AML-193 (cell line): ENCODE measurements at places on chromosomes 6 and 20.

GRCh38 chr6:37487591-37488380, 11.9 kb downstream of the CCDC167 start:
- no peak for DNase-seq

GRCh38 chr6:30006170-30007131, 54.6 kb upstream of the POLR1H start:
- DNase-seq, result no peak

- no peak for DNase-seq
These were observed 8.6 kb downstream of the DTNBP1 start for GRCh38 chr6:15654250-15654649.

GRCh38 chr6:14734052-14734415, 511.8 kb upstream of the JARID2 start:
- no peak for DNase-seq

DNA sequence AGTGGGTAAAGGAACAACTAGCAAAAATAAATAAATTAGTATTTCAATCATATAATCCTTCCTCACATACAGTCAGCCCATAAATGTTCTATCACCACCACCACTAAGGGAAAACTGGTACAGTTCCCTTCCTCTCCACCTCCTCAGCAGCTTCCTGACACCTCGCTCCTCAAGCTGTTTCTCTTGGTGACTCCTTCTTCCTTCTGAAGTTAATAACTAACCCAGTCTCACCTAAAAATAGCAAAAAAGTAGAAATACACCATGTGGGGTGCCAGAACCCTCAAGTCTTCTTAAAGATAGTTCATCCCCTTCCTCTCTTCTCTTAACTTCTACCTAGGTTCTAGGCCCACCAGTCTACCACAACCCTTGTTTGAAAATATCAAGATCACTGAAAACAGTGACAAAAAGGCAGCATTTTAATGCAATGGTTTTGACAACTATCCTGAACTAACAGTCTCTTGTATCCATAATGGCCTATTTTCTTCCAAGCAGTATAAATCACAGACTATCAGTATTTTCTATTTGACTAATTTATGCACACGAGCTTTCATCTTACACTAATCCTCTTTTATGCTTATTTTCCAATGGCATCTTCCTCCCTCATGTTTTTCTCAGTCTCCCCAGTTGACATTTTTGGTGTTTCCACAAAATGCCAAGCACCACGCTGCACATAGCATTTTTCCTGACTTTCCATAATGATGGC, 85.5 kb downstream of the KHDC1L start:
- DNase-seq, result no peak

GRCh38 chr6:12150812-12151432, 138.8 kb downstream of the HIVEP1 start:
- peak; percentile 36 for DNase-seq

- DNase-seq, result no peak
These were observed 214.5 kb upstream of the CITED2 start for GRCh38 chr6:139588734-139589593.

DNA sequence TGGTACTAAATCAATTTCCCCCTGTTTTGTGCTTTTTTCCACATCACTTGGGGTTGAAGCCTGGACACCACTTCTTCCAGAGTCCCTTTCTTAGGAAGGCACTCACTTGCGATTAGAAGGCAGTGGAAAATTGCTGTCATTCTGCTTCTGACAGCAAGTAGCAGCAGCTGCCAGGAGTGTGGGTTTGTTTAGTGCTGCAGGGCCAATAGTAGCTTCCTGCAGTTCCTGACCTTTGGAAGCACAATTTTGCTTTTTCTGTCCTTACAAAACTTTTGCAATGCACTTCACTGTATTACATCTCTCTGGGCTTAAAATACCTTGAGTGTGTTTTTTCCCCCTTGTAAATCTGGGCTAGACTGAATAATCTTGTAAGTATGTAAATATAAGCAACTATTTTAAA, 12.5 kb upstream of the HLA-DRA start:
- DNase-seq, result no peak

GRCh38 chr20:53019464-53019863, 47.3 kb downstream of the TSHZ2 start:
- no peak for DNase-seq

GRCh38 chr6:40251637-40252300, 317.5 kb upstream of the MOCS1 start:
- no peak for DNase-seq

GRCh38 chr6:126812651-126813050, 305.8 kb upstream of the RSPO3 start:
- DNase-seq, result no peak

DNA sequence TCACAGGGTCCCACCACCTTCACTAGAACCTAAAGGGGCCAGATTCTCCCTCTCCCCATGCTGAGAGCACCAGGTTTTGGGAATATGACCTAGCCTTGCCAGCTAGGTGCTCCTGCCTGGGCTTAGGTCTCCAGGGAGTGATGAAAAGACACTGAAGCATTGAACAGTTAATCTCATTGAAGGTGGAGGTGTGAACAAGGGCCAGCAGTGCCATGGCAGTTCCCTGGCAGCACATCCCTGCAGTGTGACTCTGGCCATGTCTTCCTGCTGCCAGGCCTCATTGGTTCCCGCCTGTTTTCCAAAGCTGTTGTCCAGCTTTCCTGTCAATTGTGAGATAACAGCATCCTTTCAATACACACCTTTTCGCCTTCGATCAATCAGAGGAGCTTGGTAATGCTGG, 10.9 kb downstream of the PPIL6 start:
- no peak for DNase-seq

- DNase-seq, result no peak
These were observed 398.5 kb upstream of the PLCB4 start for GRCh38 chr20:8670207-8670892.

- no peak for DNase-seq
These were observed 258.2 kb downstream of the BMP7 start for GRCh38 chr20:57008217-57008616.

DNA sequence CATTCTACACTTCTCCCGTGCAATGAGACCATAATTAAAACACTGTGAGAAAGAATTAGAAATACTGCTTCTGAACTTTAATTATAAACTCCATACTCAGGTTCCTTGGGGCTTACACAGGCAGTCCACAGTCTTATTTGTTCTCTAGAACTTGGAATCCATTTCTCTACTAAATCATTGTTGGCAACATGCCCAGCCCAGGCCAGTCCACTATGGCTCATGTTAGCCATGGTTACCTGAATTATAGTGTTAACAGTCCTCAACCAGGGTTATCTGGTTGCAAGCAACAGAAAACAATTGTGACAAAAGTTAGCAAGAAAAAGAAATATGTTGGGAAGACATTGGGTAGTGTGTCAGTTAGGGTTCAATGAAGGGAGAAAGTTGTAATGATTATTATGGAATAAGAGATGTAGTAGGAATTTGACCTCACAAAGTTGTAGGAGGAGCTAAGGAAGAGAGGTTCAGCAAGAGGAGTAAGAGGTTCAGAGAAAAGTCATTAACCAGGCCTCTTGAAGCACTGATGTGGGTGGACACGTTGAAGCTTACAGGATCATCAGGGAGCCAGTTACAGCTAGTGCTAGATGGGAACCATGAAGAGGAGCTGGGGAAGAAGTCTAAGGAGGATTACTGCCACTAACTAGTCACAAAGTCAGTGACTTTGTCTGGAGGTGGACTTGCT, 352.5 kb upstream of the PRND start:
- no peak for DNase-seq

DNA sequence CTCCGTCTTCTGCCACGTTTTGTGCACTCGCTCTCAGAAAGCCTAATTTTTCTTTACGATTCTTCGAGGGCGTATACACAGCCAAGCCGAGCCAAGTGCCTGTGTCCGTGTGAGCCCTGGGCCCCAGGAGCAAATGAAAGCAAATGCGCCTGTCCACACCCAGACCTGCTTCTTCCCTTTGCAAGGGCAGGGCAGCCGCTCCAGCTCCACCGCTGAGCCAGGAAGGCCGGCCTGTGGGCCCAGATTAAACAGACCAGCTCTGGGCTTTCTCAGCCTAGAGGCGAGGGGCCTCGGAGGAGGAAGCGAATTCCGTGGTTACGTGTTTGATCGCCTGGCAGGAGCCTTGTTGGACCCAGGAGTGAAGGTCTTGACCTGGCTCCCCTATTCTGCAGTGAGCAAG, 184.6 kb downstream of the SMOC2 start:
- DNase-seq, result no peak

- no peak for DNase-seq
These were observed 13.3 kb upstream of the SOX12 start for GRCh38 chr20:312067-312466.

DNA sequence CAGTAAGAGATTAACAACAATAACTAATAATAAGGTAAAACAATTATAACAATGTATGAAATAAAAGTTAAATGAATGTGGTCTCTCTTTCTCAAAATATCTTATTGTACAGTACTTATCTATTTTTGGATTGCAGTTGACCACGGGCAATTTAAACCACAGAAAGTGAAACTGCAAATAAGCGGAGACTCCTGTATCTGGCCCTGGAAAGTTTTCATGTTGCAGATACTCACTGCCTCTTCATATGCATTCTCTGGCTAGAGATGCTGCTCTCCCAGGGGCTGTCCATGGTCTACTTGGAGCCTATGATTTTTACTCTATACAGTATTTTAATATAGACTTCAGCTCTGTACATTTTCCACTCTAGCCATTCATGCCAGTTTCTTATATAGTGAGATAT, 230.8 kb downstream of the FUT9 start:
- DNase-seq, result no peak

DNA sequence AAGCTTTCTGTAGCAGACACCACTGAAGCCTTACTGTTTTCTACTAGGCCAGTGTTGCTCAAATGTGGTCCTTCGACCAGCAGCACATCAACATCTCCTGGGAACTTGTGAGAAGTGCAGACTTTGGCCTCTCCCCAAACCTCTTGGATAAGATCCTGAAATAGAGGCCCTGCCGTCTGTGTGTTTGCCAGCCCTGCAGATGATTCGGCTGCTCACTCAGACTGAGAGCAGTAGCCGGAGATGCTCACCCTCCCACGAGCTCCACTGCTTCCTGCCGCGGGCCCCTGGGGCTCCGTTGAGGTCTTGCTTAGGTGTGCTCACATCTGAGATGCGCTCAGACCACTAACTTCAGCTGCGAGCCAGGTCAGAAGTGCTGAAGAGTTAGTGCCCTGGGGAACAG, 129.5 kb upstream of the SSTR4 start:
- no peak for DNase-seq

DNA sequence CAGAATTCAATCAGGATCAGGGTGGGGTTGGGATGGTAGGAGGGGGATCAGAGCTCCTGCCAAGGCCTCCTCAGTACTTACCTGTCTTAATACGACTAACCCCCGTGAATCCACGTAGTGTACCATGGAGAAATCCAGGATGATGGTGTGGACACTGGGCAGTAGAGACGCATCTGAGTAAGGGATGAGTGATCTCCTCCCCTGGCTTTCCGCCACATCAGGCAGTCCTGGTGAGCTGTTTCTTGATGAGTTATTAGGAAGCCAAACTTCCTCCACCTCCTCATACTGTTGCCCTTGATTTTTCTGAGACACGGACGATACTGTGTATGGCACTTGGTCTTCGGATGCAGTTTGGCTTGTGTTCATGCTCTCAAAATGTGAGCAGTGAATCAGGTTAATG, 34.2 kb upstream of the SRPK1 start:
- no peak for DNase-seq

GRCh38 chr20:50130995-50131394, 18.0 kb upstream of the UBE2V1 start:
- no peak for DNase-seq

DNA sequence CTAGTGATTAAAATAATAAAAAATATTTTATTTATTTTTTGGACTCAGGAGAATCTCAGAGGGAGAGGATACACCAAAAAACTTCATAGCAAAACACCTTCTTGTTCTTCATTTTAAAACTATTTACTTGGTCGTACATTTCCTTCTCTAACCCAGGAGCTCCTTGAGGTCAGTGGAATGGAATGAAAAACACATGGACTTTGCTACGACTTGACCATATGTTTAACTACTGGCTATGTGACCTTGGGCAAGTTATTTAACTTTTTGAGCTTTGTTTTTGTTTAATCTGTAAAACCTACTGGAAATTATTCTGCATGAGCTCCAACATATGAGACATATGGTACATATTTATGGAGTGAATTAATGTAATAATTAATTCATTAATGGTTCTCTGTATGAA, 1005.5 kb upstream of the CITED2 start:
- DNase-seq, result no peak

- DNase-seq, result no peak
These were observed 54.8 kb upstream of the FAM83C start for GRCh38 chr20:35347011-35347410.

GRCh38 chr6:33481192-33481591, 26.8 kb downstream of the ZBTB9 start:
- DNase-seq, result no peak
